ENCODE measurements at places on chromosomes 3 and 15. TPM values are rescaled to one million over a fixed set of nuclear protein-coding genes. Genes with fewer than 3 reads are reported as not detected.

GRCh38 chr3:37237252-37237651 is 62.9 kb upstream of the LRRFIP2 start:
- no peak for DNase-seq

DNA sequence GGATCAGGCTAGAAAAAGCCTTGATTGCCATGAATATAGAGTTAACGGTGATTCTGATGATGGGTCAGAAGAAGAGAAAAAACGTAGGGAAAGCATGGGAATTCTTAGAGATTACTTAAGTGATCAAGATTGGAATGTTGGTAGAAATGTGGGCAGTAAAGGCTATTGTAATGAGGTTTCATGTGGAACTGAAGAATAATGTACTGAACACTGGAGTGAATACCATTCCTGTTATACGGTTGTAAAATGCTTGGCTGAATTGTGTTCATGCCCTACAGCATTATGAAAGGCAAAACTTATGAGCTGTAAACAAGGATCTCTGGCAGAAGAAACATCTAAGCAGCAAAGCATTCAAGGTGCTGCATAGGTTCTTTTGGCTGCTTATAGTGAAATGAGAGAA is 414.1 kb upstream of the CBLB start:
- DNase-seq: no peak

GRCh38 chr3:123672429-123673146 is 87.7 kb upstream of the HACD2 start:
- DNase-seq: no peak

The RAB6B gene
- total RNA-seq: 0.75 TPM
